RCC 7860 (cell line): ENCODE measurements at places on chromosomes 6 and 20.

GRCh38 chr6:119443993-119444641 lies 94.6 kb upstream of the MAN1A1 start:
- no peak for DNase-seq

- DNase-seq: no peak
Measured at GRCh38 chr6:167699141-167699931, 127.4 kb upstream of the AFDN start.

DNA sequence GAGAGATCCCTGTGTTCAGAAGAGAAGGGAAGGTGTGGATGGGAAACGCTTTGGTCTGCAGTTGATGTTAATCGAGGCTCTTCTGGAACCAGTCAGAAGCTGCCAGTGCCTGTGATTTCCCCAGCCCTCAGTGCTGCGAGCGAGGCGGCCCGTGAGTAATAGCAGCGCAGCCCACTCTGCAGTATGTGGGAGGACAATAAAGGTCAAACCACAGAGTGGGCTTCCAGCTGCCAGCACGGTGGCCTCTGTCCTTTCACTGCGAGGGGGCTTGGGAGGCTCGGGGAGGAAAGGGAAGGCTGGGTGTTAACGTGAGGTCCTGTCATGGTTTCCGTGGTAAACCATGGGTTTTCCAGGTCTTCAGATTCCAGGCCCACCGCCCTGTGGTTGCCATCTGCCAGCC lies 32.3 kb upstream of the TAGAP start:
- DNase-seq: no peak

DNA sequence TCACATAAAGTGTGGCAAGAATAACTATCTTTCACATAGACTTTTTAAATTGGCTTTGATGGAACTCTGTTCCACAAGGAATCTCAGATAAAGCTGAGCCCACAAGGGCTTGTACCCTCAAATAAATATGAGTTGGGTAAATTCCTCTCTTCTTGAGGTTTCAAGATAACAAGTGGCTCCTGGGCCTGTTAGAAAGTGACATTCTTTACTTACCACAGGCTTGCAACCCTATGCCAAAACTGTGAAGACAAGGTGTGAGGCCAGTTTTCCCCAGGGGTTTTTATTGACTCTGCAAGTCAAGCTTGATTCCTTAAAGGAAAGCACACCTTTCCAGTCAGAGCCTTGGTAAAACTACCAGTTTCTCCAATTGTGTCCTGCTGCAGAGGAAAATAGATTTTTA lies 664.8 kb upstream of the GJE1 start:
- DNase-seq: peak; percentile 41

GRCh38 chr6:111572216-111572706 lies 33.4 kb downstream of the TRAF3IP2 start:
- DNase-seq: no peak

DNA sequence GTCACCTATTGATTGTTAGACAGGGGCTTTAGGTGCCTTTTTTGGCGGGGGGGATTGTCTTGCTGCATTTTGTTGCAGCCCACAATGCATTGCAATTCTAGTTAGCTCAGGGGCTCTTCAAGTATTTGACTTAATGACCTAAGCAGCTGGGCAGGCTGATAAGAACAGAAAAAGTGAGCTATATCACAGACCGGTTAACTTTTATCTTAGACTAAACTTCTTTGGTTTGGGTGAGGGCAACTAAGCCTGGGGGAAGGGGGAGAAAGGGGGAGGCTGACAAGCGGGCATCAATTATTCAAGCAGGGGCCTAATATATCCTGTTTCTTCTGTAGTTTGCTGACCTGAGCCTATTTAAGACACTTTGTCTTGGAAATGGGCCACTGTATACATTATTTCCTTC lies 66.0 kb upstream of the GPR6 start:
- DNase-seq: no peak

GRCh38 chr6:120378582-120379220 lies 955.6 kb downstream of the TBC1D32 start:
- peak; percentile 53 for DNase-seq

GRCh38 chr6:143692696-143693095 lies 14.9 kb downstream of the PHACTR2 start:
- DNase-seq: no peak

DNA sequence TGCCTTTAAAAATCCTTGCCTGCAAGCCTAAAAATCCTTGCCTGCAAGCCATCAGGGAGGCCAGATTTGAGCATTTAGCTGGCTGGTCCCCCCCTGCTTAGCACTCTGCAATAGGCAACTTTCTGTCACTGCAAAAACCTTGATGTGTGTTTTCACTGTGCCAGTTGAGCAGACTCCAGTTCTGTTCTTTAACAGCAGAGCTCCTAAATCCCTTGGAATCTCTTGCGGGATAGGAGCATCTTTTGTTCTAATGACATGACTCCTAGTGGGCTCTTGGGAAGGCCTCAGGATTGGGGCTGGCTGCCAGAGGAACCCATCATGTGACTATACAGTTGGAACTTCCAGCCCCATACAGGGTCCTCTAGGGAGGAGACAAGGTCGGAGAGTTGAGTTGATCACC lies 50.4 kb downstream of the FAM184A start:
- DNase-seq: no peak

- DNase-seq: no peak
Measured at GRCh38 chr20:36629719-36630681, 16.0 kb downstream of the SLA2 start.

- no peak for DNase-seq
Measured at GRCh38 chr6:40378071-40378724, 209.0 kb downstream of the LRFN2 start.

- no peak for DNase-seq
Measured at GRCh38 chr20:33328157-33329137, 45.4 kb downstream of the BPIFB1 start.
